Calu3 (cell line): ENCODE measurements at places on chromosomes 6 and 20. TPM values are rescaled to one million over a fixed set of nuclear protein-coding genes. Genes with fewer than 3 reads are reported as not detected.

The SPACA1 gene
- total RNA-seq: not detected in 2 replicates

The SYNDIG1 gene
- not detected in 2 replicates for total RNA-seq

The CDSN gene
- total RNA-seq: 0.35 and 0.42 TPM in 2 replicates

The WFDC5 gene
- total RNA-seq: not detected in 2 replicates

The SIRPB2 gene
- 0.57 and 1.1 TPM in 2 replicates for total RNA-seq

DNA sequence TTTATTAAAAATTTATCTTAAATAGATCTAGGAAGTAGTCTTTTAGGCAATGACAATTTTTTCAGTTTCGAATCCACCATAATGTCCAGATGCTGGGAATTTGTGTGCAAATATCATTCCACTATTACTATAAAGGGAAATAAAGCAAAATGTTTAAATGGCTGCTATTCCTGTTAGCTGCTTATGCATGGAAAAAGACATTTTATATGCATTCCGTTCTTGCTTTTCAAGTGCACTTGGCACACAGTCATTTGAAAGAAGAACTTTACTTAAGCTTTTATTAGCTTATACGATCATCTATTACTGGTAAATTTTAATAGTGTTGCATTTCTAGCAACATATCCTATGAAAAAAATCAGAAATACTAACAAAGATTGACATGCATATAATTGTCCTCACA, 42.0 kb downstream of the PRL start:
- H3K27ac ChIP-seq: no peak overlapping the region
- H3K27me3 ChIP-seq: no peaks in the 10 kb centered on the region
- DNase-seq: no peak
- no peaks in the 10 kb centered on the region for H3K36me3 ChIP-seq
- peaks cover 17% of the 10 kb centered on the region for H3K4me1 ChIP-seq
- H3K4me3 ChIP-seq: no peak overlapping the region

- no peak overlapping the region for H3K27ac ChIP-seq
- H3K4me3 ChIP-seq: peak overlapping the region; percentile 53
- H3K27me3 ChIP-seq: no peaks in the 10 kb centered on the region
- peaks cover 10% of the 10 kb centered on the region for H3K4me1 ChIP-seq
- peak; percentile 30 for DNase-seq
Measured at GRCh38 chr20:5078399-5078958, 41.3 kb downstream of the PCNA start.

GRCh38 chr20:43752561-43753301, 25.9 kb upstream of the GTSF1L start:
- no peak overlapping the region for H3K4me3 ChIP-seq
- H3K27ac ChIP-seq: no peak overlapping the region
- H3K27me3 ChIP-seq: peaks cover 63% of the 10 kb centered on the region
- no peaks in the 10 kb centered on the region for H3K4me1 ChIP-seq
- H3K36me3 ChIP-seq: no peaks in the 10 kb centered on the region
- DNase-seq: no peak

- no peak overlapping the region for H3K27ac ChIP-seq
- no peak overlapping the region for H3K4me3 ChIP-seq
- peaks cover 89% of the 10 kb centered on the region for H3K4me1 ChIP-seq
- H3K36me3 ChIP-seq: peaks cover 16% of the 10 kb centered on the region
- DNase-seq: no peak
- H3K27me3 ChIP-seq: no peaks in the 10 kb centered on the region
Measured at GRCh38 chr20:41044409-41045062, 15.9 kb downstream of the TOP1 start.

DNA sequence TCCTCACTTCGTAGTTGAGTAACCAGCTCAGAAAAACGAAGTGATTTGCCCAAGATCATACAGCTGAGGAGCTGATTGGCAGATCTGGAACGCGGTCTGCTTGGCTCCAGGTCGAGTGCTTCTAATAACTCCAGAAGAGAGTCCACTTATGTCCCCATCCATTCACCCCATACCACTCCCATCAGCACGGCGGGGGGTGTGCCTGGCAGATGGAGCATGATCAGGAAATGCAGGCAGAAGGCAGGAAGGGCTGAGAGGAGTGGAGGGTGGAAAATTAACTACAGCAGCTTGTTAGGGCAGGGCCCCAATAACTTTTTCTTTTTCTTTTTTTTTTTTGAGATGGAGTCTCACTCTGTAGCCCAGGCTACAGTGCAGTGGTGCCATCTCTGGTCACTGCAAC, 15.0 kb downstream of the FITM2 start:
- no peak overlapping the region for H3K4me3 ChIP-seq
- no peak overlapping the region for H3K27ac ChIP-seq
- DNase-seq: no peak

DNA sequence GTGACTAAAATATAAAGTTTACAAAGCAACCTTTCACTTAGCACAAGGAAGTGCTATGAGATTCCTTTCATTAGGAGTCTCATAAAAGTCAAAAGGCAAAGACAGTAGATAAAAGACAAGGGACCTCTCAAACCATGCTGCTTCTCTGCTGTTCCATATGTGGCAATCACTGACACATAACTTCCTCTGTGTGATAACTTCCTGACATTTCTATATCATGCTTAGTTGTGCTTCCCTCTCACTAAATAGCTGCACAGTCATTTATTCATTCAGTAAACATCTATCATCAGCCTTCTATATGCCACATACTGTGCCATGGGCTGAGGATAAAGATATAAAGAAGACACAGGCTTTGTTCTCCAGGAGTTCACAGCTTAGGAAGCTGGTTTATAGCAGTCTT, 214.8 kb upstream of the GRIK2 start:
- H3K27me3 ChIP-seq: no peaks in the 10 kb centered on the region
- no peak overlapping the region for H3K27ac ChIP-seq
- H3K36me3 ChIP-seq: no peaks in the 10 kb centered on the region
- H3K4me1 ChIP-seq: no peaks in the 10 kb centered on the region

DNA sequence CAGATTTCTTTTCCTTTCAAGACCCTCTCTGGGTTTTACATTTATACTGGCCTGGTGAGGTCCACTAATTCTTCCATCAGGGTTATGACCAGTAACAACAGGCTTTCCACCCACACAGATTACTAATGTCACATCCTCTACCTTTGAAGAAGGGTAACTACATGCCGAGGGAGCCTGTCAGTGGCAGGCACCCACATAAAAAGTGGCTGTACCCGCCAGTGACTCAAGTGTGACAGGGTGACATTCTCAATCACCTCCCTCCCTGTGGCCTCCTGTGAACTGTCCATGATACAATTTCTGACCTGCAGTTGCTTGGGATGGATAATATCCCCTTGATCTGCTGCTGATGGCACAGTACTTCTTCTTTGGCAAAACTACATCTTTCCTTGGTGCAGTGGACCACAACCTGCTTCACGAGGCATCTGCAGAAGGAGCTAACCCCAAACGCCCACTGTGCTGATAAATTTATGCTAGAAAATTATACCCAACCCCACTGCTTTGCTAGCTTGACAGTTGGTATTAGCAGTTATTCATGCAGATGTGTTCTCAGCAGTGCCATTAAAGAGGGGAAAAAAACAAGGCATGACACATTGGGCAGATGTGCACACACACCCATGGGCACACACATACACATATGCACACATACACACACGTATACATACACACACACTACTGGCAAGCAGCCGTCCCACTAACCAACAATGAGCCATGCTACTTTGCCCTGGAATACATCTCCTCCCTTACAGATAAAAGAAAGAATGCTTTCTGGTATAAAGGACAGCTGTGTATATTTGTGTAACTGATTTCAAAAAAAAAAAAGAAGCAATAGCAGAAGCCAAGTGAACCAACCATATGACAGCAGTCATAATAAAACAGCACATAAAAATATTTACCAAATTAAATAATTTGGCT, 20.8 kb downstream of the GFOD1 start:
- H3K4me3 ChIP-seq: no peak overlapping the region
- H3K36me3 ChIP-seq: peaks cover 5% of the 10 kb centered on the region
- no peaks in the 10 kb centered on the region for H3K4me1 ChIP-seq
- no peak for DNase-seq
- H3K27me3 ChIP-seq: no peaks in the 10 kb centered on the region

DNA sequence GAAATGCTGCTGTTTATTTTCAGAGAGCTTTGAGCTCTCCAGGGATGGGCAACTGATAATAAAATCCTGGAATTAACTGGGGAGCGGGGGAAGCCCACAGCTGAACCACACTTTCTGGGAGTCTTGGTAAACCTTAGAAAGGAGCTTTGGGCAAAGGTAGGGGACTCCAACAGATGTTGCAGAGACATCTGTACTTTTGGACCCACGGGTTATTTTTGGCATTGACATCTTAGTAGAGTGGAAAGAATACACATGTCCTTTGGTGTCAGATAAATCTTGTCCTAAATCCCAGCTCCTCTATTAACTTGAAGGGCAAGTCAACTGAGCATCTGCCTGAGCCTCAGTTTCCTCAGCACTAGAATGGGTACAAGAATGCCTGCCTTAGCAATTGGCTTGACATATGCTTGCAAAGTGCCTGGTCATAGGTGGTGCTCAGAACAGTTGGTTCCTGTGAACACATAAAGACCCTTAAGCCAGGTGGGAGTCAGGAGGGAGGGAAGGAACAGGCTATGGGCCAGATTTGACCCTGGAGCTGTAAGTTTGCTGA, 5.8 kb downstream of the SLC22A3 start:
- H3K27me3 ChIP-seq: no peaks in the 10 kb centered on the region
- no peak overlapping the region for H3K4me3 ChIP-seq
- DNase-seq: no peak
- H3K4me1 ChIP-seq: peaks cover 40% of the 10 kb centered on the region
- no peak overlapping the region for H3K27ac ChIP-seq
- H3K36me3 ChIP-seq: peaks cover 11% of the 10 kb centered on the region

DNA sequence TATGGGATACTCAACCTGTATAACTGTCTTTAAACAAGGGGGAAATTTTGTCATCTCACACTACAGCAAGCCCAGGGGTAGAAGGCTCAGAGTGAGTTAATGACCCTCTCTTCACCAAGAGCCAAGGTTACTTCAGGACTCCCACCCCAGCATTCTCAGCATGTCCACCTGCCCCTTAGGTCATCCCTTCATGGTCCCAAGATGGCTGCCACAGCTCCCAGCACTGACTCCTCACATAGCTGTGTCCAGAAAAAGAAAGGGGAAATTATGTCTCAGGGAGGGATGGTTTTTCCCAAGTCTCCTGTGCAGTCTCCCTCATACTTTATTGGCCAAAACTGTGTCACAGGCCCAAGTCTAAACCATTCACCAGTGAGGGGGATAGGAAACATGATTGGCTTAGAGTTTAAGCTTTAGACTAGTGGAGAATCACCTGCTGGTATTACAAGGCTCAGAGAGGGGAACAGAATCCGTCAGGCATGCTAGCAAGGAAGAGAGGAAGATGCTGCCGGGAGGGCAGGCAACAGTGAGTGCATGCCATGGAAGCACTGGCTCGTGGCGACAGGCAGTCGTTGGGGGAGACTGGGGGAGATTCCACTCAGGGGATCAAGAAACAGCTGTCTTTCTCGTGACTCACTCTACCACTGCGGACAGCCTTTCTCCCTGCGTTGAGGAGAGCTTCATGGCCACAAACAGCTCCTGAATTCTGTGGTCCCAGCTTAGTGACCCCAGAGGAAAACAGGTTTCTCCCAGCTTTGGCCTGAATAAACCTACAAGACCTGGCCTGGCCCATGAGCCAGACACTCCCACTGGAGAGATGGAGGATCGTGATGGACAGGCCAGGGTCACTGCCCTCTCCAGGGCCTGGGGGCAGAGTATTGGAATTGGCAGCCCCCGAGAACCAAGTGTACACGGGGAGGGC, 37.2 kb downstream of the HM13 start:
- no peak for DNase-seq
- H3K27me3 ChIP-seq: no peaks in the 10 kb centered on the region
- H3K4me3 ChIP-seq: no peak overlapping the region
- H3K36me3 ChIP-seq: peaks cover 96% of the 10 kb centered on the region
- peaks cover 36% of the 10 kb centered on the region for H3K4me1 ChIP-seq

DNA sequence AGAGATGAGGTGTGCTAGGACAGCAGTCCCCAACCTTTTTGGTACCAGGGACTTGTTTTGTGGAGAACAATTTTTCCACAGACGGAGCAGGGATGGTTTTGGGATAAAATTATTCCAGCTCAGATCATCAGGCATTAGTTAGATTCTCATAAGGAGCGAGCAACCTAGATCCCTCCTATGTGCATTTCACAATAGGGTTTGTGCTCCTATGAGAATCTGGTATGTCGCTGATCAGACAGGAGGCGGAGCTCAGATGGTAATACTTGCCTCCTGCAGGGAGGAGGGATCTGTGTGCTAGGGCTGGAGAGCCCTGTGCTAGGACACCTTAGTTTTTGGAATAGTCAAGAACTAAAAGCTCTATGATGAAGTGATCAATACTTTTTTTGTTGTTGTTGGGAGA, 2.5 kb downstream of the SMIM13 start:
- peak overlapping the region; percentile 88 for H3K4me3 ChIP-seq
- peaks cover 26% of the 10 kb centered on the region for H3K36me3 ChIP-seq
- H3K27me3 ChIP-seq: no peaks in the 10 kb centered on the region
- DNase-seq: peak; percentile 27

GRCh38 chr6:136786658-136787057, 5.6 kb downstream of the MAP3K5 start:
- DNase-seq: no peak
- H3K36me3 ChIP-seq: peaks cover 31% of the 10 kb centered on the region
- H3K27ac ChIP-seq: no peak overlapping the region
- peaks cover 31% of the 10 kb centered on the region for H3K4me1 ChIP-seq
- H3K4me3 ChIP-seq: peak overlapping the region; percentile 55

DNA sequence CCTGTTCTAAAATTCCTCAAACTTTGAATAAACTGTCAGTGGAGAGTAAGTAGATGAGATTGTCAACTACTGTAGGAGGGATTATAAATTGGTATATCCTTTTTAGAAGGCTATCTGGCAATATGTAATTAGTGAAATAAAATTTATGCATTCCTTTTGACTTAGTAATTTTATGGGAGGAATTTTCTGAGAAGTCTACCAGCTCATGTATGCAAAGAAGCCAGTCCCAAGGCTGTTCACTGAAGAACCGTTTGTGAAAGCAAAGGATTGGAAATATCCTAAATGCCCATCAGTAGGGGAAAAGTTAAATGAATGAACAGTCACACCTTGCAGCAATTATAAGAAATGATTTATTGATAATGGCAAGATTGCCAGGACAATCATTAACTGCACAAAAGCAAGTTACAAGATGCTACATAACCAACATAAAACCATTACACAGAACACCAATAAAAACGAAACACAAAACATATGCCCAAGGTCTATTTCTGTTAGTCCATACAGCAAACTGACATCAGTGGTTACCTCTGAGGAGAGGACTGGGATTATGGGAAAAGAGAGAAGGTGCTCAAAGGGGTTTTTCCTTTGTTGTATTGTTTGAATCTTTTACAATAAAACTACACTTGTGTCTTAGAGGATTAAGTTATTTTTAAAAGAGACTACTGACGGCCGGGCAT, 4.6 kb upstream of the DSTN start:
- DNase-seq: no peak
- H3K27ac ChIP-seq: no peak overlapping the region
- peaks cover 22% of the 10 kb centered on the region for H3K36me3 ChIP-seq
- no peaks in the 10 kb centered on the region for H3K27me3 ChIP-seq
- H3K4me1 ChIP-seq: peaks cover 14% of the 10 kb centered on the region

DNA sequence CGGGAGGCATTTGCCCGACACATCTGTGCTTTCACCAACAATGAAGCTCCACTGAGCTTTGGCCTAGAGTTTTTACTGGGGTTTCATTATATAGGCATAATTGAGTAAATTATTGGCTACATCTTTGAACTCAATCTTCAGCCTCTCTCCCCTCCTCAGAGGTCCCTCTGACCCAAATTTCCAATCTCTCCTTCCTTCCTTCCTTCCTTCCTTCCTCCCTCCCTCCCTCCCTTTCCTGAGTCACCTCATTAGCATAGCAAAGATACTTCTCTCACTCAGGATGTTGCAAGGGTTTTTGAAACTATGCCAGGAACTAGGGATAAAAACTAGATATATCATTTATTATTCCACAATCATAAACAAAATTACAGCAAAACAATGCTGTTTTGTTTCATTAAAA, 238.2 kb upstream of the PRND start:
- H3K36me3 ChIP-seq: no peaks in the 10 kb centered on the region
- DNase-seq: no peak
- no peak overlapping the region for H3K4me3 ChIP-seq
- H3K4me1 ChIP-seq: no peaks in the 10 kb centered on the region
- H3K27ac ChIP-seq: no peak overlapping the region
- peaks cover 65% of the 10 kb centered on the region for H3K27me3 ChIP-seq
